ENCODE measurements at places on chromosomes 2 and 18.

GRCh38 chr2:168345601-168346000 lies 98.2 kb upstream of the STK39 start:
- DNase-seq = no peak

DNA sequence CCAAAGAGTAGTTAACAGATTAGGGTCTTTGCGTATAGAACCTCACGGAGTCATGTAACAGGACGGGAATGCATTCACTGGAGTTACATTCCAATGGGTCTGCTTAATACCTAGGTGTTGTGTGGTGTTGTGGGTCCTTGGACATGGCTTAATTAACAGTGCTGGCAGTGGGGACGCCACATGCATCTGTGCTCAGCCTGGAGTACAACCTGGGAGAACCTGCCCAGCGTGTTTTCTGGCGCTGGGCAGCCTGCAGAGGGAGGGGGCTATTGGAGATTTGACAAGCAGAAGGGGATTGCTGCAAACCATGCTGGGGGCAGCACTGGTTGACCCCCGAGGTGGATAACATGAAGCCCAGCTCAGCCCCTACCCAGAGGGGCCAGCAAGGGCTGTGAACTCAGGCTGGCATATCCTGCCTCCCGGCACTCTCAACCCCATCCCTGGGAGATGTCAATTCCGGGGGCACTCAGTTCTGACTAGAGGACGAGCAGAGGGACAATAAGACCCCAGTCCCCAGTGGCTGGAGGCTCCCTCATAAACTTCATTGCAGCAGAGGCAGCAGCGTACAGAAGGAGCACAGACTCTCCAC lies 29.3 kb upstream of the COPS8 start:
- no peak for DNase-seq

DNA sequence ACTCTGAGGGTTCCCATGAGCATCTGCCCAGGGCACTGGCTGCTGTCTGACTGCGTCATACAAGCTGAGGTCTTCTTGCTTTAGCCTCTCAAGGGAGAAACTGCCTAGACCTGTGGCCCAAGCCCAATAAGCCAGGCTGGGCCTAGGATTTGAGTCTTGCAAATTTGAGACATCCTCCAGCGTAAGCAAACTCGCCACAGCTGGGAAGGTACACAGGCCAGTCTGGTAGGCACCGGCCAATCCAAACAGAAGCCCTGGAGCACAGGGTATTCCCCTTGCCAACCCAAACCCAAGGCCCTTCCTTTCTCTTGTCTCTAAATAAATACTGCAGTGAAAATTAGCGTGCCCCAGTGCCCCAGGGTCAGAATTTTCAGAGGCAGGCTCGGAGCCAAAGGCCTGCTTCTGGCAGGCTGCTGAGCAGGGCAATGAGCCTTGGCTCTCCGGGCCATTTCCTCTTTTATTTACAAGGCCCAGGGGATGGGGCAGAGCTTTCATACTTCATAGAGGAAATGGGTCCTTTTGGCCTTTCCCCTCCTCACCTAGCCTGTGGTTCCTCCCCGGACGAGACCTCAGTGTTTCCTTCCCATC lies 33.3 kb downstream of the POLR1A start:
- DNase-seq = no peak

DNA sequence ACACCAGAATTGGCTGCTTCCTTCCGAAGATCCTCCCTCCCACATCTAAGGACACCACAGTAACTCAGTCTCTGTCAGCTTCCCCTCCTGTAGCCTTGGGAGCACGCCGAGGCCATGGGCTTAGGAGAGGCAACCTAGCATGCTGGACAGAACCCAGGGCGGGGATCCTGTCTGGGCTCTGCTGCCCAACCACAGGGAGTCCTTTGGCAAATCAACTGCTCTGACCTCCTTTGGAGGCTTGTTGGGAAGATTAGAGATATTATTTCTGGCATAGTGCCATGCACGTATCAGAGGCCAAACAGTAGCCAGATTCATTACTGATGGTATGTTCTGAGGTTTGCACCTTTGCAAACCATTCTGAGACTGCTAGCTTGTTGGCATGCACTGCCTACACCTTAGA lies 262.7 kb upstream of the EPAS1 start:
- no peak for DNase-seq

GRCh38 chr2:232458051-232458660 lies 2.2 kb downstream of the ALPI start:
- DNase-seq = no peak

DNA sequence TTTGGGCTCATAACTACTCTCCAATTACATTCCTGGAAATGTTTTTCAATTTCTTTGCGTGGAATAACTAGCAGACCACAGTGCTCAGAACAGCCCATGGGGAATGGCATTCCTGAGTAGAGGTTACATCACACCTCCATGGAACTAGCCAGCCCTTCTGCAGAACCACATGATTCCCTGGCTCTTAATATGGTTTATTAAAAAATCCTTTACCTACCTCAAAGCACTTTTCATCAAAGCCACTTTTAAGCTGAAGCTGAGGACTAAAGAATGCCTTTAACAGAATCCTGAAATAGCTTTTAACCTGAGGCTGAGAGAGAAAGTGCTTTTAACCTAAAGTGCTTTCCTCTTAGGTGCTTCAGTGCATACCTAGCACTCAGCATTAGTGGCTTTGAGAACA lies 376.3 kb downstream of the ARHGAP15 start:
- DNase-seq = no peak

- DNase-seq = no peak
These were observed 43.2 kb upstream of the SPATS2L start for GRCh38 chr2:200263279-200263678.
